ENCODE measurements at places on chromosomes 12 and 14.

DNA sequence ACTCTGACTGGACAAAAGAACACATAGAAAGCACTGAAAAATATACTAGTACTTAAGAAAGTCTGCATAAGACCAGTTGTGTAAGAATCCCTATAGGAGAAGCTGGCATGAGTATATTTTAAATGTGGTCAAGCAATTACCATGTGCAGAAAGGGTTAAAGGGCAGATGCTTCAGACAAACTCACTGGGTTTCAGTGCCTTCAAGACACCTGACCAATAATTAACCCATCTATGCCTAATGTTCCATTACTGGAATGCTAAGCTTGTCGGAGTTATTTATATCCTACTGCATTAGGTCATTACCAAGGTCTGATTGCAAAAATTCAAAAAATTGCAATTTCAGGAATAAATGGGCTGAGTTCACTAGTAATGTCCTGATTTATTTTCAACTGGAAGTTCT, 41.3 kb downstream of the HNRNPC start:
- no peak for DNase-seq

- no peak for DNase-seq
These were observed 3.3 kb upstream of the BHLHE41 start for GRCh38 chr12:26128168-26128567.

- DNase-seq = no peak
These were observed 26.1 kb downstream of the TPCN1 start for GRCh38 chr12:113247123-113248050.

DNA sequence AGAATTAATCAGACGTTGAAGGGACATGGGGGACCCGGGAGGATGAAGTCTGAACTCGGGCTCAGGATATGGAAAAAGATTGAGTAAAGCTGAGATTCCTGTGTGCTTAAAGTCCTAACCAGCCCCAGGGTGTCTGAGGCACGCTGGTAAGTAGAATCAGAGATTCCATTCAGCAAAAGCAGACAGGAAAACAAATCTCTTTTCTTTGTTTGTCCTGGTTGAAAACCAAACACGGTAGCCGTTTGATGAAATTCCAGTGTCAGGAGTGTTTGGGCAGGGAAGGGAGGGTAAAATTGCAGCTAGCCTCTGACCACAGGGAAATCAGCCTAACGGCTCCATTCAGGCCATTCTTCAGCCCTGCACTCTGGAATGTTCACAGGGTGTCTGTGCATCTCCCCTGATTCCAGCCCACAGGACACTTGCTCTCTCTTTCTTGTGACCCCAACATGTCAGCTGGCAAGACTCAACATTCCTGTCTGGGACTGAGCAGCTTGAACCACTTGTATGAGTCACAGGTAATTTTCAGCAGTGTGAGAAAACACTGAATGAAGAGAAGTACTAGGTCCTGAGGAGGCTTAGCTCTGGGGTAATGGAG, 31.0 kb downstream of the NINJ2 start:
- no peak for DNase-seq

GRCh38 chr12:32108787-32109186, 2.1 kb downstream of the BICD1 start:
- no peak for DNase-seq

GRCh38 chr12:117051380-117051779, 47.8 kb downstream of the TESC start:
- DNase-seq = no peak

DNA sequence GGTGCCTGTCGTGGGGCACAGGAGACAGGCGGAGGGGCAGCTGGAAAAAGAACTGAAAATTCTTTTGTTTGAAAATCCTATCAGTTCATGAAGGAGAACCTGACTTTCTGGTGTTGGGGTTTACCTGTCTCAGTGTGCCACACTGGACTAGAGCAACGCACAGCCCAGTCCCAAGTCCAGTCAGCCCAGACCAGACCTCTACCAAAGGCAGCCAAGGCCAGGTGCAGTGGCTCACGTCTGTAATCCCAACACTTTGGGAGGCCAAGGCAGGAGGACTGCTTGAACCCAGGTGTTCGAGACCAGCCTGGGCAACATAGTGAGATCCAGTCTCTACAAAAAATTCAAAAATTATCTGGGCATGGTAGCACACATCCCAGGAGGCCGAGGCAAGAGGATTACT, 4.6 kb downstream of the CCDC85C start:
- no peak for DNase-seq

- no peak for DNase-seq
These were observed 179.6 kb upstream of the NUDT4 start for GRCh38 chr12:93198086-93198485.

- no peak for DNase-seq
These were observed 2.5 kb downstream of the DUSP6 start for GRCh38 chr12:89349814-89350213.

GRCh38 chr12:113852264-113852663, 113.9 kb downstream of the RBM19 start:
- no peak for DNase-seq

GRCh38 chr14:33184587-33184986, 245.9 kb downstream of the NPAS3 start:
- DNase-seq = no peak

DNA sequence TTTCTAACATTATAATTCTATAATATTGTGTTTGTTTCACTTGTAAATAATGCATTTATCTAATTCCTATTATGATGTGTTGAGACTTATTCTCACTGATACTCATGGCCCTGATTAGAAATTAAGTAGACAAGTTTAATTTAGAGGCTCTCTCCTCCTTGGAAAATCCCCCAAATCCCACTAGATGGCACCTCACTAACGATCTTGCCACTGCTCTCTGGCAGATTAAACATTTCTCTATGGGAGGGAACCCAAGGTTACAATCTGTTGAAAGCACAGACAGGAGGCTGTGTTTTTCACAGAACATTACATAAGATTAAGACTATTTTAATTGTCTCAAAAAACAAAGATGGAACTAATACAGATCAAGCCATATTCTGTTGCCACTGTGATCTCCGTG, 318.7 kb downstream of the LRFN5 start:
- no peak for DNase-seq

DNA sequence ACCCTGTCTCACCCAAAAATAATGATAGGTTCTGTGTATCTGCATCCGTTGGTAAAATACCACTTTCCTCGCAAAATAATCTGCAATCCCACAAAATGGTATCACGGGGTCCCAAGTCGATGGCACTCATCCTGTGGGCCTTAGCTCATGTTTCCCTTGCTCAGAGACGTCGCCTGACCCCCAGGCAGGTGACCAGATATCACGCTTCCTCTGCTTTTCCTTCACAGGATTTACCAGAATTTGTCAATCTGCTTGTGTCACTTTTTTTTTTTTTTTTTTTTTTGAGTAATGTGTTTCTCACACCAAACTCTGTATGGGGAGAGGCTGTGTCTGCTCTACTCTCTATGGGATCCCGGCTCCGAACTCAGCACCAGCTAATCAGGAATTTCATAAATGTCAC, 162.7 kb downstream of the PRKCH start:
- no peak for DNase-seq

- DNase-seq = peak; percentile 73
These were observed 30.9 kb upstream of the SELPLG start for GRCh38 chr12:108664338-108665258.

GRCh38 chr12:98352835-98353234, 162.6 kb upstream of the TMPO start:
- DNase-seq = no peak

GRCh38 chr12:126770188-126770587, 1496.8 kb upstream of the TMEM132C start:
- DNase-seq = no peak

GRCh38 chr12:59147791-59148190, 227.5 kb upstream of the LRIG3 start:
- DNase-seq = no peak

- no peak for DNase-seq
These were observed 81.2 kb upstream of the RAP1B start for GRCh38 chr12:68529466-68529865.

DNA sequence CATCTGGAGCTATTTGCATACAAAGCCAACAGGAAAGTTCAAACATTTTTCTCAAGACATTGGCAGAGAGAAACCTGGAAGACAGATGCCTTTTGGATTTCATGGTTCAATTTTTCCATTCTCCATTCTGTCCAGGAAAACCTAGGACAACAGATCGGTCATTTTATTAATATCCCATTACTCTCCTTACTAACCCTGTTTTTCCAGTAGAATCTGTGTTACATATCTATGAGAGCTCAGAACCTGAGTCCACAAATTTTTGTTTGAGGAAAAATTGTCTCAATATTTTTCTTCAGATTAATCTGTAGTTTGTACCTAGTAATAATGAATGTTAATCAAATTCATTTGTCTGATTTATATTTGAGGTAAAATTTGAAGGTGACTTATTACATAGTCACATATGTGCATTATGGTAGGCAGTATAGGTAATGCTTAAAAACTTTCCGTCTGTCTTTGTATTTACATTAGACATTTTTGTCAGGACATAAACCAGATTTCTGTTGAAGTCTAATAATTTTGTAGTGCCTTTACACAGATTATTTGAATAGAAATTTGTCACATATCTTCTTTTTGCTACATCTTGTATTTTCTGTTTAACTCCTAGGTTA, 75.3 kb downstream of the CCDC91 start:
- DNase-seq = no peak

DNA sequence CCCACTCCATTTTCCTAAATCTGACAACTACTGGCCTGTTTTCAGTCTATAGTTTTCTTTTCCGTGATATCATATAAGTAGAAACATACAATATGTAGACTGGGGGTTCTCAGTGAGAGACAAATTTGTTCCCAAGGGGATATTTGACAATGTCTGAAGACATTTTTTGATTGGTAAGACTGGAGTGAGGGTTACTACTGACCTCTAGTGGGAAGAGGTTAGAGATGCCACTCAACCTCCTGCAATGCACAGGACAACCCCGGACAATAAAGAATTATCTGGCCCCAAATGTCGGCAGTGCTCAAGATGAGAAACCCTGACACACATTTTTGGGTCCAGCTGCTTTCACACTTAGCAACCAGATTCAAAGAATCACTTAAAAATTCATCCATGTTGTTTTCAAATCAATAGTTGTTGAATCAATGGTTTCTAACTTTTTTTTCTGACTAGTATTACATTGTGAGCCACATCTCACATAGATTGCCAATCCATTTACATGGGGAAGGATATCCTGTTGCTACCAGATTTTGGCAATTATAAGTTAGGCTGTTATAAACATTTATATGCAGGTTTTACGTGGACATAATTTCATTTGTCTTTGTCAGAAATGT, 307.1 kb downstream of the RPL10L start:
- DNase-seq = no peak

DNA sequence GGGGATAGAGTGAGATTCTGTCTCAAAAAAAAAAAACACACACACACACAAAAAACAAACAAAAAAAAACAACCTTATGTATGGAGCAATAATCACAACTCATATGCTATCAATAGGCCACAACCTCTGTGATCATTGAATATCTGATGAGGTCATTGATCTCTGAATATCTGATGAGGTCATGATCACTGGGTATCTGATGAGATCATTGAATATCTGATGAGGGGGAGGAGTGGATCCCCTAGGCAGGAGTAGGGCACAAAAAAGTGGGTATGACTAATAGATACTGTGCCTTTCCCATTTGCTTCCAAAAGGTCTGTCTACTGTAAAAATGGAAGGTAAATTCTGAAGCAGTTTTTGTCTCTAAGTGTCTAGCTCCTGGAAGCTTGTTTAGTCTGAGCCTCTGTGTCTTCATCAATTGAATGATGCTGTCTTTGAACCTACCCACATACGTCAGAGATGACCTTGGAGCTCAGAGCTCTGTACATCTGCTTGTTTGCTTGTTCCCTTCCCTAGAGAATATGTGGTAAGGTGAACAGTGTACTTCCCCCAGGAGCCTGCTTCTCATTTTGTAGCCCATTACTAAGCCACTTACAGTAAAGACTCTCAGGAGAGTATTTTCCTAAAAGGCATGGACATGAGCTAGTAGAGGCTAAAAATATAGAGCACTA, 13.6 kb downstream of the PAH start:
- no peak for DNase-seq

Measured in stimulated activated CD4-positive, alpha-beta T cell treated with anti-CD3 and anti-CD28 coated beads, Interleukin-4, amount 100 ng/mL, for 1 hour (primary cell).